ENCODE measurements at places on chromosomes 5 and 9.

DNA sequence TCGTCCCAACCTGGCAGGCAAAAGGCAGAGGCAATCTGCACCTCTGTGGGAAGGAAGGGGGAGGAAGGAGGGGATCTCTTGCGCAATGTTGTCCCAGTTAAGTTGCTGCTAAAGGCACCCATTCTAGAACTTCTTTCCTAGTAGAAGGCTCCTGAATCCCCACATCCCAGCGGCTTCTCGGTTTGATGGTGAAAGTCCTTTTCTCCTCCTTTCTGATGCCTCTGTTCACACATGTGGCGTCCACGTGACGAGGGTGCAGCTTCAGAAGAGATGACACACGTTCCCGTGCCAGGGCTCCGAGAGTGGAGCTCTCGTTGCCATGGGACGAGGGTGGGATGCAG lies 96.9 kb upstream of the FCN2 start:
- DNase-seq, result no peak

DNA sequence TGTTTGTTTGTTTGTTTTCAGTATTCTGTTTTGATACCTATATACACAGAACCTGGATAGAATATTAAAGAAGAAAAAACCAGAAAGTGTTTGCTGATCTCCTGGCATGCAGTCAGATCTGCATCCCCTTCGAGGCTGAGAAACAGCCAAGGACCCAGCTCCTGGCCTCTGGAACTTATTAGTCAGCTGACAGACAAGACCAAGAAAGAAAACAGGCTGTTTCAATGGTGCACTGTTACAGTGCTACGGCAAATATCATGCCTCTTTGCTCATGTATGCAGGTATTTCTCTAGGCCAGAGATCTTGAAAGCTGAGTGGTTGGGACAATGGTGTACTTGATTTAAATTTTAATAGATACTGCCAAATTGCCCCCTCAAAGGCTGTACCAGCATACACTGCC lies 95.0 kb downstream of the C5orf15 start:
- DNase-seq, result no peak

GRCh38 chr5:53123702-53124101 lies 14.1 kb upstream of the MOCS2 start:
- DNase-seq, result no peak

- DNase-seq, result no peak
These were observed 268.1 kb downstream of the NSG2 start for GRCh38 chr5:174313615-174314014.

GRCh38 chr5:430214-430925 lies 12.6 kb upstream of the EXOC3 start:
- DNase-seq, result no peak

DNA sequence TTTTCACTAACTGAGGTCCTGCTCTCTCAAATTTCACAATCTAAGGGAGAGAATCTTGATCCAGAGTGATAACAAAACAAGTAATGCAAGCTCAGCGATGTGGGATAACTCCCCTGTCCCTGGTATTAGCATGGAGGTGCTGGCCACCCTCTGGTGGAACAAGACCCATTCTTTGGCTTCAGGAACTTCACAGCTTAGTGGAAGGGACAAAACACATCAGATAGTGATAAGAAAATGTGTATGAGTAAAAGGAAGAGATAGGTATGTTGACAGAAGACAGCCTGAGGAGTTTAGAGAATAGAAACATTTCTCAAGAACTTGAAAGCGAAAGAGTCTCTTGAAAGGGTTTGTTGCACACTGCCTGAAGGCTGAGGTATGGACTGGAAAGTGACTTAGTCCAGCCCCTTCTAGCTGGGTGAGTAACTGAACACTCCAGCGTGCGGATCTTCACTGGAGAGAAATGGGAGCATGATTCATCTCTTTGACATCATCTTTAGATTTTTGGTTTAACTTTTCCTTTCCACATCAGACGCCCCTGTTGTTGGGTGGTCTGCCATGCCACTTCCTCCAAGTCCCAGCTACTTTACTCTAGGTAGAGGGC lies 25.4 kb upstream of the ZSWIM6 start:
- no peak for DNase-seq

GRCh38 chr5:140153905-140154304 lies 21.1 kb upstream of the CYSTM1 start:
- no peak for DNase-seq

GRCh38 chr5:147935032-147935431 lies 28.7 kb upstream of the C5orf46 start:
- no peak for DNase-seq

GRCh38 chr9:4507306-4508130 lies 17.2 kb downstream of the SLC1A1 start:
- DNase-seq, result no peak

- DNase-seq, result no peak
These were observed 196.4 kb downstream of the CDK5RAP2 start for GRCh38 chr9:120383611-120383998.

- peak; percentile 5 for DNase-seq
These were observed 435 bp downstream of the ZNF189 start for GRCh38 chr9:101398930-101399642.

DNA sequence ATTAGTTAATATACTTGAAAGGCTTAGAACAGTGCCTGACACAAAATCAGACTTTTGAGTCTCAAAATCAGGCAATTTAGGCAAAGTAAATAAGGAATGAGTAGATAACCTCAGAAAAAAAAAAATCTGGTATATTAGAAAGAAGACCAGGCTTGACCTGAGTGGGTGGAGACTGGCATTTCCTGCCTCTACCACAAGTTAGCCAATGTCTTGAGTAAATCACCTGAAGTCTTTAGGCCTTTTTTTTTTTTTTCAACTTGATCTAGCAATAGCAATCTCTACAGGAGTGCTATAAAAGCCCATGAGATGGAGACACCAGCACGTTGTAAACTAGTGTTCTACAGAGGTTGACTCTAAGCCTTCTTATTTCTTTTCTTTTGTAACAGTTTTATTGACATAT lies 104.2 kb upstream of the RASEF start:
- no peak for DNase-seq

DNA sequence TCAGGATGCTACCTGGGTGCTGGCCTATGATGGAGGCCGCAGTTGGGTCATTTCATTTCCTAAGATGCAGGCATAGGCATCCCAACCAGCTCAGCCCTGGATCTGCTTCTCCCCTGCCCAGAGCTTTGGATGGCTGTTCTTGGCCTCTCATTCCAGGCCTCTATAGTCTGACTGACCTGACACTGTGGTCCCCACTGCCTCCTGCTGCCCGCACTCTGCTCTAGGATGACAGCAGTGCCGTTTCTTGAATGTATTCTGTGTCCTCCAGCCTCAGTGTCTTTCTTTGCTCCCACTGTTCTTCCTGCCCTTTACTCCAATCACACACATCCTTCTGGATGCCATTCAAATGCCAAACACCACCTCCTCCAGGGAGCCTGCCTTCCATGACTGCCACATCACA lies 235.7 kb downstream of the HSPA4 start:
- DNase-seq, result no peak

- no peak for DNase-seq
These were observed 32.1 kb upstream of the HSD17B4 start for GRCh38 chr5:119420169-119420568.

- DNase-seq, result no peak
These were observed 87.3 kb upstream of the GNAQ start for GRCh38 chr9:78118742-78119473.

GRCh38 chr5:113213551-113214425 lies 221.0 kb downstream of the TSSK1B start:
- DNase-seq, result no peak
